NCI-H1105 treated with DMSO at 0.1 percent for 48 hours (cell line): ENCODE measurements at places on chromosomes 2 and 18.

- DNase-seq = no peak
Measured at GRCh38 chr18:70107091-70107490, 98.4 kb downstream of the RTTN start.

GRCh38 chr2:70959851-70960832 lies 18.3 kb upstream of the ANKRD53 start:
- no peak for DNase-seq

DNA sequence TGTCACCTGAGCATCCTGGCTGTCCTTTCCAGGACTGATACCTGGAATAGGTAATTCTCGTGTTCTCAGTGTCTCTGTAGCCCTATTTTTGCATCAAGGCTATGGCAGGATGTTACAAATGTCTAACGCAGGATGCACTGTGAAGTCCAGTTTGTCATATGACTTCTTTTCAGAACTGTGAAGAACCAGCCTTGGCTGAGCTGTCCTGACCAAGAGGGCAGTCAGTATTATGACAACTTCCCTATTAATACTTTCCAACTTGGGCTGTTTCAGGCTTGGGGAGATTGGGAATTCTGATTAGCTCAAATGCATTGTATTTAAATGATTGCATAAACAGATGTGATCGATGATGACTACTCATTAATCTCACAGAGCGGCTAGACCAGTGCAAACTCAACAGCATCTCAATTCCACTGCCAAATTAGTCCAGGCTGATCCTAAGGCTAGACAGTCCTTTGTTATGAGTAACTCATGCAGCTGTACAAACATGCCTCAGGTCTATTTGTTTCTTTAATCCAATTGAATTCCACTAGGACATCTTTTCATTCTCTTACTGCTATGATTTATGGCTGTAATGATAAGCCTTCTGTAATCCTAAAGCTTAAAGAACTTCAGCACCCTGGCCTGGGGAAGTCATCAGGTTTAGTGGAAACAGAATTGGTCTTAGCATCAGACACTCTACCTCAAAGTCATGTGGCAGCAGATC lies 331.6 kb downstream of the KCNS3 start:
- DNase-seq = peak; percentile 20

DNA sequence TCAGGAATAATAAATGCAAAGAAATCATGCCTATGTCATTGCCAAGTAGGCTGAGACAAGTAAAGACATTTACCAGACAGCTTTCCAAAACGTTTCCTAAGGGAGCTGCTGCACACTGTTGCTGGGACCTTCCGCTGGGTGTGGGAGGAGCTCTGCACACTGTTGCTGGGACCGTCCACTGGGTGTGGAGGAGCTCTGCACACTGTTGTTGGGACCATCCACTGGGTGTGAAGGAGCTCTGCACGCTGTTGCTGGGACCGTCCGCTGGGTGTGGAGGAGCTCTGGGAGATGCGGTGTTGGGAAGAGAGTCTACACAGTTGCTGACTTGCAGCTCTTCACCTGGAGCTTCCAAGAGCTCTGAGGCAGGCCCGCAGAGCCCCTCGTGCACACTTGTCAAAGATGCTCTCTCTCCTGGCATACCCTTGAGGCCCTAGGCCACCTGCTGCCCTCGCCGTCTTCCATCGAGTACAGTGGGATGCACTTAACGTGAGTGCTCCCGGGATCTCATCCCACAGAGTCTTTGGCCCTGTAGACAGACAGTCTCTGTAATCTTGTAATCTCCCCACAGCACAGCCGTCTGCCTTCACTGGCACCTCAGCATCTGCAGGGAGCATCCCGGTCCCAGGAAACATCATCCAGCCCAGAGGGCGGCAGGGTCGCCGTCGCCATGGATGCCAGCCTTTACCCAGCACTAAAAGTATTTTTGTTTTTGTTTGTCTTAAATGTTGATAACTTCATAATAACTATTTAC lies 51.4 kb downstream of the TRAPPC12 start:
- no peak for DNase-seq

- no peak for DNase-seq
Measured at GRCh38 chr2:173854141-173854540, 111.0 kb downstream of the SP3 start.

DNA sequence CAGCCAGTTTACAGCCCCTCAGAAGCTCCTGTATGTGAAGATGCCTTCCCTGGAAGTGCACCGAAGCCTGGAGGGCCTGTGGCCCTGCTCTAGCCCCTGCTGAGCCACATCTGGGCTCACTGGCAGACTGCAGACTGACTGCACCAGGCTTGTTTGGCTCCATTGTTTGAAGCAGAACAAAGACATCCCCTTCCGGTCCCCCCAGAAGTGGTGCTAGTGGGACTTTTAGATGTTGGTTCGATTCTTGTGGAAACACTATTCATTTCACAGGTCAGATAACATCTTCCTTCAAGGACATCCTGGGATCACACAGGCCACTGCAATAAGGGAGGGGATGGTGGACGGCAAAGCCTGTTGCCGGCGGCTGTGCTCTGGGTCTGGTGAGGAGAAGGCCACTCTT lies 57.8 kb upstream of the CBLN2 start:
- DNase-seq = no peak

GRCh38 chr2:84481702-84482101 lies 22.6 kb upstream of the SUCLG1 start:
- no peak for DNase-seq
